ENCODE measurements at places on chromosomes 6 and 20. TPM values are rescaled to one million over a fixed set of nuclear protein-coding genes. Genes with fewer than 3 reads are reported as not detected.

Gene FOXQ1
- total RNA-seq, result 2.5 TPM

Gene RSPH9
- total RNA-seq, result 0.16 TPM

Gene PI3
- total RNA-seq, result 1.8 TPM

Gene OOEP
- total RNA-seq, result not detected

Gene BMP6
- total RNA-seq, result 19.1 TPM

Gene WFDC9
- not detected for total RNA-seq

Gene SAMD5
- 0.84 TPM for total RNA-seq

Gene RRBP1
- 84.9 TPM for total RNA-seq

Gene SCUBE3
- total RNA-seq, result 0.03 TPM

Gene SPATS1
- not detected for total RNA-seq

Gene DZANK1
- total RNA-seq, result 2.7 TPM

Gene ATP6V1G2
- total RNA-seq, result 0.64 TPM

Gene TMC2
- total RNA-seq, result not detected

Gene HLA-G
- not detected for total RNA-seq

Gene KCNK15
- 0.74 TPM for total RNA-seq

Gene GNL1
- total RNA-seq, result 33.8 TPM

Gene CRYBG1
- total RNA-seq, result 0.47 TPM

Gene RHAG
- total RNA-seq, result 0.07 TPM

Gene BTBD3
- total RNA-seq, result 17.3 TPM

Gene PRL
- total RNA-seq, result not detected

Gene RBPJL
- total RNA-seq, result not detected

Gene BPIFB1
- total RNA-seq, result not detected

Gene JPH2
- 1.1 TPM for total RNA-seq

Gene PLG
- total RNA-seq, result not detected
